SHP77 treated with DMSO at 0.1 percent for 48 hours (cell line): ENCODE measurements at places on chromosomes 2 and 18.
A peak's percentile ranks its signal among the peaks of the same experiment; 100 is the strongest.

GRCh38 chr2:210264282-210264681 is 39.0 kb upstream of the ACADL start:
- DNase-seq, result no peak

DNA sequence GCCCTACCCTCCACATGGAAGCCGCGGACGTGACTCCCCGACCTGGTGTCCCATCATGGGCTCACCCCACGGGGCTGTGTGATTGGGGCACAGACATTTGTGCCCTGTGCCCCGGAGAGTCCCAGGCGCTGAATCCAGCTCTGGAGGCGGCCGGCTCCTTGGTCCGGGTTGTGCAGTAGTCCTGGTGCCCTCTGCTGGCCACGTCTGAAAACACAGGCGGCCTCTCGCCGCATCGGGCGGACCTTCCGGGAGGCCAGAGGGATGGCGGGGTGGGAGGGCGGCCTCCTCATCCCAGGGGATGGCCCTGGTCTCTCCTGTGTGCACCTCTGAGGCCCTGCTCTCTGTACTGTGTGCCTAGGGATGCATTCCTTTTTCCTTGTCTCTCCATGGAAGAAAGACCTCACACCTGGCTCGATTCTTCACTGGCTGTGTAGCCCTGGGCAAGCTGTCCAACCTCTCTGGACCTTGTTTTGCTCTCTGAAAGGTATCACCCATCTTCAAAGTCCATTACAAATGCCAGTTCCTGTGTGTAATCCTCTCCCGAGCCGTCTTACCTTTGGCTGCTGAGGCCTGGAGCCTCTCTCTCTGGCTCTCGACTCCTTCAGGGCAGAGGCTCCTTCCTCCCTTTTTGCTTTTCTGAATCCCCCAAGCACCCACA is 27.6 kb downstream of the CELF4 start:
- peak; percentile 4 for DNase-seq

- DNase-seq, result no peak
Observed at GRCh38 chr2:215711471-215712034, 275.7 kb upstream of the FN1 start.

- no peak for DNase-seq
Observed at GRCh38 chr2:172307800-172308199, 119.6 kb upstream of the ITGA6 start.

DNA sequence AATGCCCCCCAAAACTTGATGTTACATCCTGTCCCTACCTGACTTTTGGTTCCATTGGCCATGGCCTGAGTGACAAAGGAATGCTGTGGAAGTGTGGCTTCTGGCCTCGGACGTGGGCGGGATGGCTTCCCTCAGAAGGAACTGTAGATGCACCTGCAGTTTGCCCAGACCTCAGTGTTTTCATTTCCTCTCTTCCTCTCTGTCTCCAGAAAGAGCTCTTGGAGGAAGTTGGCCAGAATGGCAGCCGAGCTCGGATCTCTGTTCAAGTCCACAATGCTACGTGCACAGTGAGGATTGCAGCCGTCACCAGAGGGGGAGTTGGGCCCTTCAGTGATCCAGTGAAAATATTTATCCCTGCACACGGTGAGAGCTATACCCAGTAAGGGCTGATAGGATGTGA is 61.0 kb upstream of the TMEM87B start:
- DNase-seq, result no peak

DNA sequence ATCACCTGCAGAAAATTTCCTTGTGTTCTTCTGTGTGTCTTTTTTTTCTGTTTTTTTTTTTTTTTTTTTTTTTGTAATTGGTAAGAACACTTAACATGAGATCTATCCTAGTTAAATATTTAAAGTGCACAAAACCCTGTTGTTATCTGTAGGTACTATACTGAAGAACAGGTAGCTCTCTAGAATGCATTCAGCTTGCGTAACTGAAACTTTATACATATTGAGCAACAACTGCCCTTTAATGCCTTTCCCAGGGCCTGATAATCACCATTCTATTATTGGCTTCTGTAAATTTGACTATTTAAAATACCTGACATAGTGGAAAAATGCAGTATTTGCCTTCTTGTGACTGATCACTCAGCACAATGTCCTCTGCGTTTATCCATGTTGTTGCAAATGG is 701.8 kb downstream of the SUCLG1 start:
- no peak for DNase-seq
